ENCODE measurements at places on chromosomes 11 and 22.
A peak's percentile ranks its signal among the peaks of the same experiment; 100 is the strongest.

DNA sequence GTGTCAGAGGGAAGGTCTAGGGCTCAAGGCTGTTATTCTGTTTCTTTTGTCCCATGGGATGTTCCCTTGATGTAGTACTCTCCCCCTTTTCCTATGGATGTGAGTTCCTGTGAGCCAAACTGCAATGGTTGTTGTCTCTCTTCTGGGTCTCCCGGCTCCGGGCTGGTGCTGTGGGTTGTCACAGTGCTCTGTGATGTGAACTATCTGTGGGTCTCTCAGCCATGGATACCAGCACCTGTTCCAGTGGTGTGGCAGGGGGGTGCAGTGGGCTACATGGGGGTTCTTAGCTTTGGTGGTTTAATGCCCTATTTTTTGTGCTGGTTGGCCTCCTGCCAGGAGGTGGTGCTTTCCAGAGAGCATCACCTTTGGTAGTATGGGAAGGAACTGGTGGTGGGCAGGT, 941.1 kb downstream of the KCNA4 start:
- no peak for DNase-seq

GRCh38 chr11:134120143-134120850, 51.4 kb downstream of the JAM3 start:
- no peak for DNase-seq

DNA sequence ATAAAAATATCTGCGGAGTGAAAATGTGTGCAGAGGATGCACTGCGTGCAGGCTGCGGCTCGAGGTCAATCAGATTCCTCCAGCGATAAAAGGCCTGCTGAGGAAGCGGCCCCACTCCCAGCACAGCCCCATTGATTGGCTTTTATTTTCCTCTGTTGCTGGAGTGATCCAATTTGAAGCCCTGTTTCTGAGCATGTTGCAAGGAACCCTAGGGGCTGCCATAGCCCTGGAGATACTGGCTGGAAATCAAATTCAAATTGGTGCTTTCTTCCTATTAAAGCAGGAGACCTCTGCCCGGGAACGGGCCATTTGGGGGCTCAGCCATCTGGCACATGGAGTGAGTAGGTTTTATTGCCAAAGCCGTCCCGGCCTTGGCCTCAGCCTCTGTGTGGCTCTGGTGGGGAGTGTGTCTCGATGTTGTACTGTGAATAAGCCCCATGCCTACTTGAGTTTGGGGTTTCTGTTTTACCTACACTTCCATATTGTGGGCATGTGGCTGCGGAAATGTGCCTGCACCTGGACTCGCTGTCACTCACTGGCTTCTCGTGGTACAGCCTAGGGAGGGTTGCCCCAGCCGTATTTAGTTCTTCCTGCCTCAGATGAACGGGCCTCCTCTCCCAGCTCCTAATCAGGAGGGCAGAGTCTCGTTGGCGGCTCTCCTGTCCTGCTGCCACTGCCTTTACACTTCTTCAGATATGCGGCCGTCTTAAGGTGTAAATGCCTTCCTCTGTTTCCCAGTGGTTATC, 25.6 kb downstream of the PARVB start:
- no peak for DNase-seq

GRCh38 chr11:10824888-10825287, 16.2 kb upstream of the EIF4G2 start:
- no peak for DNase-seq

GRCh38 chr11:7672276-7672959, 882 bp downstream of the CYB5R2 start:
- DNase-seq: no peak

DNA sequence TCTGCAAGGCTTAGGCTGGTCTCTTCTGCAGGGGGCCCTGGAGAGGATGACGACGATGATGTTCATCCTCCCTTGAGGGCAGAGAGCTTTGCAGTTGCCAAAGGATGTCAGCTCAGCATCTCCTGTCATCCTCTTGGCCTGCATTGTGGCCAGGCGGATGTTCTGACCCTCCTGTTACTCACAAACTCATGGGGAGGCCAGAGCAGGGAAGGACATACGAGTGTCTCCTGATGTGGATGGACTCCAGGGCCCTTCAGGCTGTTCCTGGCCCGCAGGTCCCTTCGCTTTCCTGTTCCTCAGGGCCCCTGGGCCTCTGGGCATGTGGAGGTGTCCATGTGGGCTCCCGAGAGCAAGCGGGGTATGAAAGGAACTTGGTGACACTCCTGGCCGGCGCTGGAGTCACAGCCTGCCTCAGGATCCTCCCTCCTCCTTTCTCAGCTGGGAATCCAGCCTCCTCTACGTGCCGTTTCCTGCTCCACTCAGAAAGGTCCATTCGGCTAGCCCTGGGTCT, 8.5 kb downstream of the ADORA2A start:
- no peak for DNase-seq

DNA sequence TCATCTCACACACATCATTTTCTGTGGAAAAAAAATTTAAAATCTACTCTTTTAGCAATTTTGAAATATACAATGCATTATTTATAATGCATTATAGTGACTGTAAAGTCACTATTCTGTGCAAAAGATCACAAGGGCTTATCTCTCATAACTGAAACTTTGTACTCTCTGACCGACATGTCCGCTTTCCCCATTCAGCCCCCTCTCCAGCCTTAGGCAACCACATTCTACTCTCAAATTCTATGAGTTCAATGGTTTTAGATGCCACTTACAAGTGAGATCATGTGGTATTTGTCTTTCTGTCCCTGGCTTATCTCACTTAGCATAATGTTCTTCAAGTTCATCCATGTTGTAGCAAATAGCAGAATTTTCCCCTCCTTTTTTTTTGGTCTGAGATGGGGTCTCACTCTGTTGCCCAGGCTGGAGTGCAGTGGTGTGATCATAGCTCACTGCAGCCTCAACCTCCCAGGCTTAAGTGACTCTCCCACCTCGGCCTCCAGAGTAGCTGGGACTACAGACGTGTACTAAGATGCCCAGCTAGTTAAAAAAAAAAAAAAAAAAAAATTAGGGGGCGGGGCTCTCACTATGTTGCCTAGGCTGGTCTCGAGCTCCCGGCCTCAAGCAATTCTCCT, 44.5 kb downstream of the SYN3 start:
- DNase-seq: no peak

- no peak for DNase-seq
Observed at GRCh38 chr11:34178209-34178821, 72.9 kb downstream of the NAT10 start.

GRCh38 chr11:120554766-120555432, 43.4 kb downstream of the GRIK4 start:
- no peak for DNase-seq

DNA sequence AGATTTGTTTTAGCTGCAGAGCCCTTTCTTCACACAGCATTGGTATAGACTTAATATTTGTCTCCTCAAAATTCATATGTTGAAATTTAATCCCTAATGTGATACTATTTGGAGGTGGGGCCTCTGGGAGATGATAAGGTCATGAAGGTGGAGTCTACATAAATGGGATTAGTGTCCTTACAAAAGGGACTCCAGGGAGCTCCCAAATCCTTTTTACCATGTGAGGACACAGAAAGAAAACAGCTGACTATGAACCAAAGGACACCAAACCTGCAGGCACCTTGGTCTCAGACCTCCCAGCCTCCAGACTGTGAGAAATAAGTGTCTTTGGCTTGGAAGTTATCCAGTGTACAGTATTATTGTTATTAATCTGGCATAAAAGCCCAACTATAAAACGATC, 10.2 kb downstream of the SLC35F2 start:
- DNase-seq: no peak

DNA sequence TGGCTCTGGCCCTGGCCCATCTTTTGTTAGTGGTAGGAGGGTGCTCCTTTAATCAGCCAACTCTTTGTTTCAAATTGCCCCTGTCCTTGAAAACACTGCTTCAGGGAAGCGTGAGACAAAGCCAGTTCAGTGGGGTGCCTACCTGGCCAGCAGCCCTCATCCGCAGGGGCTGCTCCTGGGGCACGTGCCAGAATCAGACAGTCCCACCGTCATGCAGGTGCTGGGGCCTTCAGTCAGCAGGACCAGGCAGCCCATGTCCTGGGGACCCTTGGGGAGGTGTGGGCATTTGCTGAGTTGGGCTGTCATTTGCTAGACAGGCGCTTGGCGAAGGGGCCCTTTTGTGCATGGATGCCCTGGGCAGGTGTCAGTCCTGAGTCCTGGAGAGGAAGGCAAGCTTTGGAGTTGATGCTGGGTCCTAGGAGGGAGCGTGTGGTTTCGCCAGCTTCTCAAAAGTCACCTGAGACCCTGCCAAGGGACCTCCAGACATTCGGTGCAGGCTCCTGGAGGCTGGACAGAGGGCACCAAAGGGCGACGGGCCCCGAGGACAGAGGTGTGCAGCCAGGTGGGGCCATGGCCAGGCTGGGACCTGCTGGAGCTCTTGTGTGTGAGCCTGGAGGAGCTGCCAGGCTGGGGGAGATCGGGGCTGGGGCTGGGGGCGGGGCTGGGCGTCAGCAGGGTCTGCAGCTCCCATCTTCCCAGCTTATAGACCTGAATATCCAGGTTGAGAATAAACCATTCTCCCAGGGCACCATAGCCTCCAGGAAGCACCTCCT, 15.0 kb upstream of the RTN4R start:
- DNase-seq: no peak

GRCh38 chr22:28027453-28028448, 108.7 kb upstream of the PITPNB start:
- DNase-seq: no peak

DNA sequence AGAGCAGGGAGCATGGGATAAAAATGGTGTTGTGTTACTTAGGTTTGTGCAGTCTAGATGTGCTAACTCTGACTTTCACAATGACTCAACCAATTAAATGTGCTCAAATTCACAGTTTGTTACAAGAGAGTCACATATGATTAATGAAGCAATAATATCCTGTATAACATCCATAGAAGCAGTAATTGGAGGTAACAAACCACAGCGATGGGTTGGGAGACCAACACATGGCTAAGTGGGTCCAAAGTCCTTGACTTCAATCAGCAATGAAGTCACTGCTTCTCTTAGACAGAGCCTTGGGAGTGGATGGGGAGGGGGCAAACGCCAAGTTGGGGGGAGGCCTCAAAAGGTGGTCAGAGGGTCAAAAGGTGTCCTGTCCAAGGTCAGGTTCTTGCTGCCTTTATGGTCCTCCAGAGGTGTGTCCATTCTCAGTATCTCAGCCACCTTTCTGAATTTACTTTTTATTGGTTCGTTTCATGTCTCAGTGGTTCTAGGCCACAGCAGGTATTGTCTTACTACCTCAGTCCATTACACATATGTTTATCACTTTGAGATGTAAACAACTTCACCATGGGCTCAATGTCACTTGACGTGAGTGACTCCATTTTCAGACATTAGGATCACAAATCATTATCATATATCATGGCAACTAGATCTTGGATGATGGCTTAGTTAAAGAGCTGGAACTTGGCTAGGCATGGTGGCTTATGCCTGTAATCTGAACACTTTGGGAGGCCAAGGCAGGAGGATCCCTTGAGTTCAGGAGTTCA, 32.4 kb downstream of the SLN start:
- no peak for DNase-seq

- no peak for DNase-seq
Observed at GRCh38 chr22:19107730-19108074, 14.5 kb downstream of the DGCR2 start.

GRCh38 chr22:46067159-46068111, 82.9 kb upstream of the PPARA start:
- no peak for DNase-seq

- no peak for DNase-seq
Observed at GRCh38 chr22:45228401-45228754, 12.3 kb downstream of the KIAA0930 start.

DNA sequence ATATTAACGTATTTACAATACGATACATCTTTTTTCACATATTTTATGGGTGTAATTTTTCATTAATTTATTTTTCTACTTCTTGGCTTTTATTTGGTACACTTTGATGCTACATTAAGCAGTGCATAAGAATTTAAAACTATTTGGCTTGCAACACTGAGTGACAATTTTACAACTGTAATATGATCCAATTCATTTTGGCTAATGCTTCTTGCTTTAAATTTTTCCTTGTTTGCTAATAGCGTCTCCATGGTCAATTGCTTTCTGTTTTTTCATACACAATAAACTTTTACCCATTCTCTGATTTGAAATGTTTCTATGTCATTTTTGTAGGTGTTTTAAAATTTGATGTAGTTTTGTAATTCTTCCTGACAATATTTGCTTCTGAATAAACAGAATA, 773.2 kb downstream of the FAM181B start:
- DNase-seq: no peak

GRCh38 chr11:725624-726202, 19.7 kb downstream of the EPS8L2 start:
- DNase-seq: no peak

- no peak for DNase-seq
Observed at GRCh38 chr11:61266602-61267001, 25.6 kb downstream of the PGA5 start.

DNA sequence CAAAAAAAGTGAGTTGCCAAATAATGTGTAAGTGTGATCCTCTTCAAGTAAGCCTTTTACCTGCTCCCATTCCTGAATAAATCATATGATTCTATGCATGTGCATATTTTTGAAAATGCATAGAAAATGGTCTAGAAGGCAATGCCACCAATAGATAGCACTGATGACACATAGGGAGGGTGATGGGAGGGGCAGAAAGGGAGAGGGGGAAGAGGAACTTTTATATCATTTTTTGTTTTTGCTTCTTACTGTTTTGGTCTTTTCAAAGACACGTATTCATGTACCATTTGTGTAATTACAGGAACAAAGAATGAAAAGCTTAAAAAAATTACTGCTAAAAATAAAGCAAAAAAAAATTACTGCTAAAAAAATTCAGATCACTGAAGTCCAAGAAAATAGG, 60.8 kb downstream of the C11orf58 start:
- DNase-seq: no peak

DNA sequence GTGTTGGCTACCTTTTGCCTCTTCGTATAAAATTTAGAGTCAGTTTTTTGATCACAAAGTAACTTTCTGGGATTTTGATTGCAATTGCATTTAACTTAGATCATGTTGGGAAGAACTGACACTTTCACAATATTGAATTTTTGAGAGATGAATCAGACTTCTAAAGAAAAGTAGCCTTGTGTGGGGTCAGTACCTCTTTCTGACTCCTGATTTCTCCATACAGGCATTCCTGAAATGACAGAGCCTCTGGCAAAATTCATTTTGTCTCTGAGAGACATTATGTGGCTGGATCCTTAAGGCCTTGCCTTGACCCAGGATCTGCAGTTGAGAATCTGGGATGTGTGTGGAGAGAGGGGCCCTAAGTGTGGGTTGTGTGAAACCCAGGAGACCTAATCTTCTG, 37.8 kb downstream of the PPFIBP2 start:
- DNase-seq: no peak

GRCh38 chr11:114348200-114349191, 51.8 kb downstream of the C11orf71 start:
- peak; percentile 43 for DNase-seq

DNA sequence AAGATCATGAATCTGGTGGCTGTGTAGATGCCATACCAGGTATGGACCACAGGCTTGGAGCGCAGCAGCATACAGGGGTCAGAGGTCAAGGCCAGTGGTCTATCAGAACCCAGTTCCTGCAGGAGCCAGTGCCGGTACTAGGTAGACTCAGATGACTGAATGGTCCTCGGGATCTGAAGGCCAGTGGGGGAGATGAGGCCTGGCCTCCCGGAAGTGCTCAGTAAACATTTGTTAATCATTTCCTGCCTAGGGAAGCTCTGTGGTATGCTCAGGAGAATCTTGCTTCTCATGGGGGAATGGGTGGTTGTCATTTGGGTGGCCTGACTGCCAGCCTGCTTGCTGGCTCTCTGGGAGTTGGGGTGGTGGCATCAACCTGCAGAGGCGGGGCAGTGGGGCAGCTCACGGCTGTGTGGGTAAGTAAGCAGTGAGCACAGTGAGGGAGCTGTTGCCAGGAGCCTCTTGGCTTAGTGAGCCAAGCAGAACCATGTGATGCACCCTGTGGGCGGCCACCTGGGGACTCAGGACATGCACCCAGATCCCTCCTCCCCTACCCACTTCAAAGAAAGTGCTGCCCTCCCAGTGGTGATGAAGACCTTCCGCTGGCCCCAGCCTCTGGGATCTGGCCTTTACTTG, 33.0 kb downstream of the PTPRJ start:
- peak; percentile 87 for DNase-seq
